ENCODE measurements at places on chromosomes 16 and 17.

GRCh38 chr17:1005361-1005946 lies 8.5 kb downstream of the TIMM22 start:
- ATAC-seq, result peak; percentile 37

- ATAC-seq, result no peak
These were observed 2.1 kb upstream of the HES7 start for GRCh38 chr17:8125947-8126490.

DNA sequence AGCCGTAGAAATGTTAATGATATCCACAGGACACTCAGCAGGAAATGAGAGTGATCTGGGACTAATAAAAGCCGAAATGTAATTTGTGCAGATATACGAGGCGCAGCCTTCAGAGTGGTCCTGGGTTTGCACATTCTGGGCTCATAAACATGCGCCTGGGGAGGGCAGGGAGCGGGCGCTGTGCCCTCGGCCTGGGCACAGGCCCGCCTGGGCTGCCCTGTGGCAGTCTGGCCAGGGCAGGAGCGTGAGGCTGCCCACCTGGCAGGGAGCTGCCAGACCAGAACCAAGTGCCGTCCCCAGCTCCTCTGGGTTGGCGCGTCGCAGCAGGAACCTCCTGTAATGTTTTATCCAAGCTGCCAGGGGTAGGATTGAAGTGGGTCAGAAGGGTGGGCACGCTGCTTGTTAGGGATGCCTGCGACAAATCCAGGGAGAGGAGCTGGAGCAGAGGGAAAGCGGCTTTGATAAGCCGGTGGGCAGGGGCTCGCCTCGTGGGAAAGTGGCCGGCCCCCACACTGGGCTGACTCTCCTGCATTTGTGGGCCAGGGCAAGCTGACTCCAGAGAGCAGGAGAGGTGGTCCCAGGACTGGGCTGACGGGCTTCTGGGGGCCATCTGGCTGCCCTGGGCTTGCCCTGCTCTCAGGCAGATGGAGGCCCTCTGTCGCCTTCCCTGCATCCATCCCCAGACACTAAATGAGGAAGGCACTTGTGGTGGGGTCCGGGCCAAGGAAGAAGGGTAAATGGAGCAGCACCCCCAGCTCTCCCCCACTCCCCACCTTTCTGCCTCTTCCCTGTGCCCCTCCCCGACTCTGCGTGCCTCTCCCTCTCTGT lies 45.9 kb downstream of the SREBF1 start:
- ATAC-seq, result no peak

DNA sequence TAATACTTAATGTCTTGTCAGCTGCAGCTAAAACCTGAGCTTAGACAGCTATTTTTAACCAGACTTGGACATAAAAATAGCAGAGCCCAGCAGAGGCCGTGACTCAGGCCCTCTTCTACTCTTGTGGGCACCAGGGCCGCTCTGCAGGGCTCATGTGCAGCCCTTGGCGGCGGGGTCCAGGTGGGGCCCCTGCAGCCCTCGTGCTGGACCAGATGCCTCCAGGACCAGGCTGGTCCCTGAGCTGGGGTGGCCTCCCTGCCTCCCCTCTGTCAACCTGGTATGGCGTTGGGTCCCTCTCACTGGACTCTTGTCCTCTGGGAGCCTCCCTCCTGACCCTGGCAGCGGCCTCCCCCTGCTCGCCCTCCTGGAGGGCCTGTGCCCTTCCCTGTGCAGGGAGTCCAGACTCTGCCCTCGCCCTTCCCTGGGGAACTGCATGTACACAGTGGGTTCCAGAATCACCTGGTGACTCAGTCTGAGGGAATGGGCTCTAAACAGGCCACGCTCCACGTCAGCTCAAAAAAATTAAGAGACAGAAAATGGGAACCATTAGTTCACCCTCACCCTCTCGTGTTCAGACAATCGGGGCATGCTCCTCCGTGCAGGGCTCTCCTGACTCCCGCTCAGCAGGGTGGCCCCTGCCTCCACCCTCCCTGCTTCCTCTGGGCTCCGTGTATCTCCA lies 9.7 kb downstream of the CDK5R1 start:
- no peak for ATAC-seq

DNA sequence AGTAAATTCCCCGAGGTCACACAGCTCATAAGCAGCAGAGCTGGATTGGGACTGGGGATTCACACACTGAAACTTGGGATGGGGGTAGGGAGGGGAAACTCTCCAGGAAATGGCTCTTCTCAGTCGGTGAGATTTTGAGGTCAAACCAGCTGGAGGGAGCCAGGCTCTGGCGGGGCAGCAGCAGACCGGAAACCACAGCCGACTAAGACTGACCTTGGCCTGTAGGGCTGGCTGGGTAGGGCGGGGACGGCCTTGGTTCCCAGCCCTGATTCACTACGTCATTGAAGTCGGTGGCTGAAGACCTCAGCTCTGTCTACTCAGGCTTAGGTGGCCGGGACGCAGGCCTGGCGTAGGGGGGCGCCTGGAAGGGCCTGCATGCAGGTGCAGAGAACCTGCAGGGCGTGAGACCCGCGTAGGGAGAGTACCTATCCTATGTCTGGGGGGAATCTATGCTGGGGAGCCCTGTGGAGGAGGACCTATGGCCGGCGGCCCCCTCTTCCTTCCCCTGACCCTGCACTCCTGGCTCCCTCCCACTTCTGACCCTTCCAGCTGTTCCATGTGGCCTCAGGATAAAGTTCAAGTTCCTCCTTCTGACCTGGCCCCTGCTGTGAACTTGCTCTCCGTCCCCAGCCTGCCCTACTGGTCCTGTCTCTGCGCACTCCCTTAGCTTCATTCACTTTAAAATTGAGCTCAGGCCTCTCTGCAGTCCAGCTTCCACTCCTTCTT lies 11.9 kb upstream of the SLC4A1 start:
- ATAC-seq, result peak; percentile 92

DNA sequence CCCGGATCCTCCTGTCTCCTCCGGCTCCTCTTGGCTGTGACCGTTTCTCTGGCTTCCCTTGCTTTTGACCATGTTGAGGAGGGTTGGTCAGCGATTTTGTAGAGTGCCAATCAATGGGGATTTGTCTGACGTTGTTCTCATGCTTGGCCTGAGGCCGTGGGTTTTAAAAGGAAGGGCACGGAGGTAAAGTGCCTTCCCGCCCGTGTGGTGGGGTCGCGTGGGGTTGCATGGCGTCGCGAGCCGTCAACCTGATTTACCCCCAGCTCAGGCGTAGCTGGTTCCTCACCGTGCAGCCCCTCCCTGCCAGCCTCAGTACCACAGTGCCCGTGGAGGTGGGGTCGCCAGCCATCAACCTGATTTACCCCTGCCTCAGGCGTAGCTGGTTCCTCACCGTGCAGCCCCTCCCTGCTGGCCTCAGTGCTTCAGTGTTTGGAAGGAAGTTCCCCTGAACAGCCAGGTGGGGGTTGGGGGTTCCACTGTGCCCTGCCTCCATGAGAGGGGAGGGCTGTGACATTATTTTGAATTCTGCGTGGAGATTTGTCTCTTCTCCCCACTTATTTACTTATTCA lies 5.0 kb downstream of the TPSAB1 start:
- no peak for ATAC-seq

- ATAC-seq, result no peak
These were observed 219.7 kb downstream of the GSG1L start for GRCh38 chr16:27843800-27844199.

- ATAC-seq, result peak; percentile 71
These were observed 42.7 kb upstream of the ETV4 start for GRCh38 chr17:43588664-43589435.

DNA sequence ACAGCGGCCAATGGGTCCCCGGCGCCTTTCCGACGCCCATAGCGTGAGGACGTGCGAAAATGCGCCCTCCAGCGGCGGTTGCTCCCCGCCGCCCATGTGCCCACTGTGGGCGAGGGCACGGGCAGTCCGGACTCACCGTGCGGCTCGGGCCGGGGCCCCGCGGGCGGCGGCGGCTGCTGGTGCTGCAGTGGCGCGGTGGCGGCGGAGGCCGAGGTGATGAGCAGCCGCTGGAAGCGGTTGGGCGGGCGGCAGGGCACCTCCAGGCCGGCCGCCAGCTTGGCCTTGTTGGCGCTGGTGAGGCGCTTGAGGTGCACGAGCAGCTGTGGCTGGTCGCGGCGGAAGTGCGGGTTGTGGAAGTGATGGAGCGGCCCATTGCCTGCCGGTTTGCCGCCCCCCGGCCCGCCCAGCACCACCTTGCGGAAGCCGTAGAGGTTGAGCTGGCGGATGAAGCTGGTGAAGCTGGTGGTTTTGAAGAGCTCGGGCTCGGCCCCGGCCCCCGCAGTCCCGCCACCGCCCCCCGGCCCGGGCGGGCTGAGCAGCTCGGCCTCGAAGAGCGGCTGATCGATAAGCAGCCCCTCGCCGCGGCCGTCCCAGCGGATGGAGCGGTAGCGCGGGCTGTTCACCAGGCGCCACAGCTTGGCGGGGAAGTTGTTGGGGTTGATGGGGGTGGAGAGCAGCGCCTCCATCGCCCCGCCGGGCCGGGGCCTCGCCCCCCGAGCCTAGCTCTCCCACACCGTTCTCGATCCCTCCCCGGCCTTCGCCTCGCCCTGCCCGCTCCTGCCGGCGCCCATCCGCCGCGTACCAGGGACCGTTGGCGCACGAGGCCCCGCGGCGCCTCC lies at the start of gene HSF5:
TSS of gene HSF5 (minus strand) at position 820 of the 839 bp plus-strand sequence. CDS start at position 686, 134 bp downstream.
- ATAC-seq, result peak; percentile 74

GRCh38 chr17:41777157-41777573 lies 9.3 kb downstream of the JUP start:
- peak; percentile 49 for ATAC-seq

GRCh38 chr16:50294955-50295354 lies 28.6 kb downstream of the ADCY7 start:
- no peak for ATAC-seq

DNA sequence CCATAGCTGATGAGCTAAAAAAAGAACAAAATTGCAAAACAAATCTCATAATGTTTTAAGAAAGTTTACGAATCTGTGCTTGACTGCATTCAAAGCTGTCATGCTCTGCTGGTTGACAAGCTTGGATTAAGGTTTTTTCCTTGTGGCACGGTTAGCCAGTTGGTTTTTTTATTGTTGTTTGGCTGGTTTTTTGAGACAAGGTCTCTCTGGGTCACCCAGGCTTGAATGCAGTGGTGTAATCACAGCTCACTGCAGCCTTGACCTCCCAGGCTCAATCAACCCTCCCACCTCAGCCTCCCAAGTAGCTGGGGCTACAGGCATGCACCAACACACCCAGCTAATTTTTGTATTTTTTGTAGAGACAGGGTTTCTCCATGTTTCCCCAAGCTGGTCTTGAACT lies 45.7 kb downstream of the PHKB start:
- no peak for ATAC-seq

DNA sequence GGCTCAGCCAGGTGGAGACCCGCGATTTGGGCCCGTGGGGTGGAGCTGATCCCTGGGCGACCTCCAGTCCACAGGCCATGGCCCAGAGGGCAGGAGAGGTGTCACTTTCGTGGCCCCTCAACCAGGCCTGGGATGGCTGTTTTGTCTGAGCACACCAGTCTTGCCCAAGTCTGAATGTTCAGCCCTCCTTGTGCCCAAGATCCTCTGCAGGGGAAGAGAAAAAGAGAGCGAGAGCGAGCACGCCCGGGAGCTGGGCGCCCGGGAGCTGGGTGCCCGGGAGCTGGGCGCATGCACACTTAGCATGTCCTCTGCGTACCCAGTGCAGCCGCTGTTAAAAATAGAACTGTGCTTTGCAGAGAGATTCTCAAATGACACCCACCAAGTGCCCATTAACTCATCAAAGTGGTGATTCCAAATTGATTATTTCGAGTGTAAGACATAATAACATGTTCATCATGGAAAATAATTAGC lies 403.3 kb upstream of the TNRC6C start:
- no peak for ATAC-seq

DNA sequence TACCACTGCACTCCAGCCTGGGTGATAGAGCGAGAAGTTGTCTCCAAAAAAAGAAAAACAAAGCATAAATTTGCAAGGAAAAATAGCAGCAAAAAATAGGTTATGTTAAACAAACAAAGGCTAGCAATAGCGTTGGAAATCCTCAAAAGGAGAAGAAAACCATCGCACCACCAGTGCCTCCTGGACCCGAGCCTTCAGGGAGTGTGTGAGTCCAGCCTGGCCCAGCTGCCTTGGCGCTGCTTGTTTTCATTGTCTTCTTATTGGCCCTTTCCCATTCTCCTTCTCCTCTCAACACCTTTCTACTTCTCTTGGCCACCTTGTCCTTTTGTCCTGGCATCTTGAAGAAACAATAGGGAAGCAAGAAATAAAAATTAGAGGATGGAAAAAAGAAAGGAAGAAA lies 4.5 kb upstream of the UBALD2 start:
- ATAC-seq, result no peak

GRCh38 chr16:78257376-78257728 lies 157.9 kb downstream of the WWOX start:
- no peak for ATAC-seq

GRCh38 chr16:49050607-49051006 lies 231.0 kb downstream of the CBLN1 start:
- no peak for ATAC-seq

DNA sequence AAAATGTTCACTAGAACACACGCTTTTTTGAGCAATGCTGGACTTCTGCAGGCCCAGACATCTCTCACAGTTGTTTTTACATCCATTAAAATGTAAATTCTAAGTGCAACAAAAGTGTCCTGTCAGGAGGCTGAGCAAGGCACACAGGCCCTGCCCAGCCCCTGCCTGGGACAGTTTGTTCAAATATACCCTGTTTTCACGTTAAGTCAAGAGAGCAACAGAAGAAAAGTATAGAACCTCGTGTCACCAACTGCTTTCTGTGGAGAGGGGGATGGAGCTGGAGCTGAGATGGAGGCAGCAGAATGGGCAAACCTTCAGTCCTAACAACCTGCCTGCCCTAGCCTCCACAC lies 4.3 kb upstream of the HOXB2 start:
- ATAC-seq, result no peak

GRCh38 chr16:66486199-66486772 lies 59.2 kb downstream of the BEAN1 start:
- no peak for ATAC-seq

DNA sequence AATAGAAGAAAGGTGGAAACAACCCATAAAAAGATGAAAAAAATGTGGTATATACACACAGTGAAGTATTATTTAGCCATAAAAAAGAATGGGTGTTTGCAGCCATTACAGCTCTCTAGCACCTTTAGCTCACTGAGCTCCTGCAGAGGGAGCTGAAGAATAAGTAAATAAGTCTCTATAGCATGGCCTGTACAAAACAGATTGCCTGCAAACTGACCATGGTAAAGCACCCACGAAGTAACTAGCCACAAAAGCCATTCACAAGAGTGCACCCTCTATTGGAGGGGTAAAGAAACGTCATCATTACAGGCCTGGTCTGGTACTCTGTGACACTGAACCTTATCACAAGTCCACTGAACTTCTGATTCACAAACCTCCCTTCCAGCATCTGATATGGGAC lies 76.3 kb downstream of the USP32 start:
- ATAC-seq, result no peak

DNA sequence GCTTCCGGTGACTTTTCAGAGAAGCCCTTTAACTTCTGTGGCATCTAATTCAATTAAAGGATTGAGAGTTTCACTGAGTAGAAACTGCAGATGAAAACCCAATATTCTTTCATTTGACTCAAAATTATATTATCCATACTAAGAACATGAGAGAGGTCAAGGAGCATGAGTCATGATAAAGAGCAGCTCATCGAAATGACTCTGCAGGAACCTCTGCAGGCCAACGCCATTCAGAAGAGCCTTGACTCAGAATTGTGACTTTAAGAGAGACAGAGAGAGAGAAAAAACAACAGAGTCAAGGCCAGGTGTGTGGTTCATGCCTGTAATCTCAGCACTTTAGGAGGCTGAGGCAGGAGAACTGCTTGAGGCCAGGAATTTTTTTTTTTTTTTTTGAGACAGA lies 417.2 kb upstream of the XYLT1 start:
- no peak for ATAC-seq

GRCh38 chr16:80844395-80844794 lies 40.0 kb upstream of the CDYL2 start:
- no peak for ATAC-seq
